ENCODE measurements at places on chromosomes 4 and X. TPM values are rescaled to one million over a fixed set of nuclear protein-coding genes. Genes with fewer than 3 reads are reported as not detected.

Gene DCLK2
- 3.6 TPM for total RNA-seq

- DNase-seq = no peak
Observed at GRCh38 chr4:145503486-145504072, 21.9 kb downstream of the SMAD1 start.

DNA sequence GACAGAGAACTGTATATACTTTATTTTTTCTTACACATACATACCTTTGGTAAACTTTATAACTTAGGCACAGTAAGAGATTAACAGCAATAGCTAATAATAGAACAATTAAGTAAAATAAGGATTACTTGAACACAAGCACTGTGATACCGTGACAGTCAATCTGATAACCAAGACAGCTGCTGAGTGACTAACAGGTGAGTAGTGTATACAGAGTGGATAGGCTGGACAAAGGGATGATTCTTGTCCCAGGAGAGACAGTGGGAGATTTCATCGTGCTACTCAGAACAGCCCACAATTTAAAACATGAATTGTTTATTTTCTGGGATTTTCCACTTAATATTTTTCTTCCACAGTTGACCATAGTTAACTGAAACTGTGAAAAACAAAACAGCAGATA, 411.8 kb downstream of the PPP1R2C start:
- no peak for DNase-seq

GRCh38 chrX:67207912-67208311, 335.9 kb upstream of the AR start:
- DNase-seq = no peak
